ENCODE measurements at places on chromosomes 3 and 15.
A peak's percentile ranks its signal among the peaks of the same experiment; 100 is the strongest.

GRCh38 chr3:127121885-127122284 is 71.0 kb upstream of the PRR23E start:
- DNase-seq, result no peak

DNA sequence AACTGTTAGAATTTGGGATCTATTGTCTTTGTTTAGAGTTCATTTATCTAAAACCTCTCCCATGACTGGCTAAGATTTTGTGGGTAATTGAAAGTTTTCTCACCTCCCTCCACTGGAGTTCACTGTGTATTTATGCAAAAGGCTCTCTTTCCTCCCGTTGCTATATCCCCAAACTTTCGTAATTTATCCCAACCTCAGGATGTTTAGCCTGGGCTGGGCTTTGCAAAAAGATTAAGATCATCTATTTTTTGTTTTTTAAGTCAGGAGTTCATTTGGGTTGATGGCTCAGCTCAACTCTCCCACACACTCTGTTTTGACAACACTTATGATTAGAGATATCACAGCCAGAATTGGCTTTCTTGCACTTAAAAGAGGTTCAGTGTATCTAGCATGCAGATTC is 27.0 kb downstream of the SUCNR1 start:
- no peak for DNase-seq

GRCh38 chr3:185646382-185647133 is 60.5 kb downstream of the SENP2 start:
- no peak for DNase-seq

GRCh38 chr15:78850352-78850751 is 22.3 kb upstream of the MORF4L1 start:
- DNase-seq, result no peak

DNA sequence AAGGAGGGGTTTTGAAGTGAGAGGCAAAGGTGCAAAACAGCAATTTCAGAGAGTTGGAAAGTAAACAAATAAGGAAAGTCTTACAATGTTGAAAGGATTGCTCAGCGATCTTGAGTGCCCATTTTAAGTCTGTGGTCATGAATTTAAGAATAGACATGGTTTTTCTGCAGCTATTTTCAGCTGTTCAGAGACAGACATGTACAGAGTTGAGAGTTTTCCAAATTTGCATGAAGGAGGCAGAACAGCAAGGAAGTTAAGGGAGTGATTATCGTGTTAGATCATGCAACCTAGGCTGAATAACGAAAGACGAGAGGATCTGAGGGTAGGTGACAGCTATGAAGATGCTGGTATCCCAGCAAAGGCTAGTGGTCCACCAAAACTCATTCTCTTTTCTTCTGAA is 37.2 kb downstream of the DET1 start:
- no peak for DNase-seq

DNA sequence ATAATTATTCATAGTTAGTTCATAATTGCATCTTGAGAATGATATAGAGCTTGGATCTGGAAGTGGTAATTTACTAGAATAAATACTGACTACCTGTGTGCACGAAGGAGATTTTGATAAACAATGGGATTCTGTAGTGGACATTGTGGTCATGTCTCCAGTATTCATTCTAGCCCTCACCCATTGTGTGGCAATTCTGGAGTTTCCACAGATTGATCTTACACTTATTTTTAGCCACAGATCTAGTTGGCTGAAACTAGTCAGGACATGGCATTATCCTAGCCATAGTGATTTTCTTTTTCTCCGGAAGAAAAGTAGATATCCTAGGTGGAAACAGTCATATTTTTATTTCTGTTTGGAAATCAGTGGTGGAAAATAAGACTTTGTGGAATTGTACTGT is 833.1 kb downstream of the NAALADL2 start:
- no peak for DNase-seq

DNA sequence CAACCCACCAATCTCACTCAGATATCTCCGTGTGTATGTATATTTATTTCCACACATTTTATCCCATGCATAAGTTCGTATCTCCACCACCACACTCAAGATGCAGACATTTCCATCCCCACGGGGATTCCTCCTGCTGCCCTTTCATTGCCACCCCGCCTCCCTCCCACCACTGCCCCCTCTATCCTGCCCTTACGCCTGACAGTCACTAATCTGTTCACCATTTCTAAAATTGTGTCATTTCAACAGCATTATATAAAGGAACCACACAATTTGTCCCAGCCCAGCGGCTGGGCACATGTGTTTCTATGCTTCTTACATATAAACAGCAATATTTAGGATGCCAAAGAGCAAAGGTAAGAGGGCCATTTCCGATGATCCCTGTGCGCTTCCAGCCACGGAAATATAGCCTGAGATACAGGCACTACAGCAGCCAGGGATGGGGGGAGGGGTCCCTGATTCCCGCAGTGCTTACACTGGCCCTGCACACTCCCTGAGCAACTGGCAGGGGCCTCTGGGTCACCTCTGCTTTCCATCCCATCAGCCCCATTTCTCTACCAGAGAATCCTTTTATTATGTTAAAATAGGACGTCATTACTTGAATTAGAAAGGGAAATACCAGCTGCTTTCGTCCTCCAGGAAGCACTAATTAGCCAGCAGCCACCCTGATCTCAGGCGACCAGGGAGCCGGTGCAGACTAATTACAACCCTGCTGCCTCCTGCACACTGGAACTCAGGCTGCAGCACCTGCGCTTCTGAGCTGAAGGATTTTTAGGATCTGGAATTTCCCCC is 372.0 kb upstream of the ATP10A start:
- peak; percentile 69 for DNase-seq

GRCh38 chr3:151604891-151605290 is 128.8 kb upstream of the AADACL2 start:
- no peak for DNase-seq

DNA sequence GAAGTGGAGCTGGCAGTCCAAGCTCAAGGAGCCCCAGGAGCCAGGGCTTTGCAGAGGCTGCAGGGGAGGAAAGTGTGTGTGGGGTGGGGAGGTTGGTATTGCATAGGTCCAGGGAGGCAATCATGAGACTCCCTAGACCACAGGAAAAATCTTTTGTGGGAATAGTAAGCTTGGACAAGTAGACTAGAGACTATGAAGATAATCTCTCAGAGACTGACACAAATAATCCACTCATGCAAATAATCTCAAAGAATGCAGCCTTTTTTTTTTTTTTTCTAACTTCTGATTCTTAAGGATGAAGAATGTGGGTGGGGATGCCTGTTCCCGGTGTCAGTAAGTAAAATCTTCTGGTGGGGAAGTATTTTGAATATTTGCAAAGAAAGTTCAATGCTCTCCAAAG is 113.7 kb downstream of the GREM1 start:
- DNase-seq, result no peak

DNA sequence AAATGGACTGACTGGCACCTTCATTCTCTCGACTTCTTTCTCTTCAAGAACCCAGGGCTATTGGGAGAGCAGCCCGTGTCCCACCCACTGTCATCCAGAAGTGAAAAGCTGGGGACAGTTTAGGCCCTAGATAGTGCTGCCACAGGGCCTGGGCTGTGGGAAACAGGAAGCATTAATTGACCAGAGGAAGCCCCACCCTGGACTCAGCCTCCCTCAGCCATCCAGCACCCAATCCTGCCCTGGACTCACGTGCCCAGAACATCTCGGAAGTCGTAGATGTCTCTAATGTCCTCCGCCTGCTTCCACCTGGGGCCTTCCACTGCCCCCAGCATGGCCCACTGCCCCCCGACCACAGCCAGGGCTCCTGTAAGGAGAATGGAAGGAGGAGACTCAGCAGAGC is 2.3 kb downstream of the CAMK1 start:
- DNase-seq, result no peak

DNA sequence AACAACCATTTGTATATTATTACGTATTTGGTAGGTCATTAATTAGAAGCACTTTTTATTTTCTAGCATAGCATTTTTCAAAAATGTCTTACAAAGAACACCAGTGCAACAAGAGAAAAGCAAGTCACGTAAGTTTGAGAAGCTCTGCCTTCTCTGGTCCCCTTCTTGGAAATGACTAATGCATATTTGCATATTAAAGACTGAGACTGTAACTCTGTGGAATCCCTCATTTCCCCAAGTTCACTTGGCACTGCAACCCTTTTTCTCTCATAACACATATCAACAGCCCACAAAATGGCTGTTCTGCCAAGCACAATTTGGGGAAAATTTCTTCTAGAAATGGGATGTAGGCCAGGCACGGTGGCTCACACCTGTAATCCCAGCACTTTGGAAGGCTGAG is 176.3 kb downstream of the ERC2 start:
- DNase-seq, result no peak

DNA sequence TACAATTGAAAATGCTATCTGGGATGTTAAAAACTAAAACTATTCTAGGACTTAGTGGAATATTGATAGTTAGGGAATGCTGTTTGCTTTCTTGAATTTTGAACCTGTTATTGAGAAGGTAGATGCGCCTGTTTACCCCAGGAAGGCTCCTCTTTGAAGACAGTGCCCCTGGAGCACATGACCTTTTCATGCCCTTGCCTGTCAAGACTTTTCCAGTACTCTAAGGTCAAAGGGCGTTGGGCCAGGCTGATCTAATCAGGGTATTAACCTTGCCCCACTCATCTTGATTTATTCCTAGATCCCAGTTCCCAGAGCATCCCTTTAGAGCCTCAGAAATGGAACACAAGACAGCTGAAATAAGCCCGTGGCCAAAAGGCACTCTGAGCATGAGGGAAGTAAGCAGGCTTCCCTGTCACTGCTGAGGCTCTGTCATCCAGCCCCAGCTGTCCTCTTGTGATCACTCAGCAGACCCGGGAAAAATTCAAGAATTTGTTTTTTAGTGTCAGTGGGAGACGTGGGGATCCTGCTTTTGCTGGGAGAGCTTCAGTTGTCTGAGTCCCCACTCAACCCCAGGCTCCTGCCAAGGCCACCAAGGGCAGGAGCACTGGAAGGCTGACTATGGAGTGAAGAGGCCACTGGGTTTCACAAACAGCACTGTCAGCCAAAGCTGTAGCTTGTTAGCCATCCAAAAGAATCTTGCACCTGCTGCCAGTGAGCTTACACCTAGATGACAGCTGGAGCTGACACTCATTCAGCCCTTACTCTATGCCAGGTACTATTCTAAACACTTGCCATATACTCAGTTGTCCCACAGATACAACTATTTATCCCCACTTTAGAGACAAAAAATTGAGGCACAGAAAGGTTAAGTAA is 169.0 kb downstream of the PGPEP1L start:
- no peak for DNase-seq

DNA sequence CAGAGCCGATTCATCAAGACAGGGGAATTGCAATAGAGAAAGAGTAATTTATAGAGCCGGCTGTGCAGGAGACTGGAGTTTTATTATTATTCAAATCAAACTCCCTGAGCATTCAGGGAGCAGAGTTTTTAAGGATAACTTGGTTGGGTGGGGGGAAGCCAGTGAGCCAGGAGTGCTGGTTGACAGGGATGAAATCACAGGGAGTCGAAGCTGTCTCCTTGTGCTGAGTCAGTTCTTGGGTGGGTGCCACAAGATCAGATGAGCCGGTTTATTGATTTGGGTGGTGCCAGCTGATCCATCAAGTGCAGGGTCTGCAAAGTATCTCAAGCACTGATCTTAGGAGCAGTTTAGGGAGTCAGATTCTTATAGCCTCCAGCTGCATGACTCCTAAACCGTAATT is 95.4 kb upstream of the CCDC80 start:
- DNase-seq, result no peak

DNA sequence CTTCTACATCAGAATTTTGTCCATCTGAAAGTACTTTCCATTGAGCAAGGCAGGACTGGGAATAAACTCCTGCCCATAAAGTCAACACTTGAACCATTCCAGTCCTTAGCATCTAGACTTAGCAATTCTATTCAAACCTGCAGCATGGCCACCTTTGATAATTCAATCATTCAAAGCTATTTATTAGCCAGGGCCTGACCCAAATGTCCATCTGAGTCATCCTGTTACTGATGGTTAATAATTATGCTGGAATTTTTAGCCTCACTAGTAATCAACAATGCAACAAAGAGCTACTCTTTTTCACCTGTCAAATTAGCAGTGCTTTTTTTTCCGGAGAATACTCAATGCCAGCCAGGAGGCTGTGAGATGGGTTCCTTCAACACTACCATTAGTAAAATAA is 72.7 kb upstream of the SNRK start:
- DNase-seq, result no peak

GRCh38 chr3:189806171-189806951 is 175.2 kb downstream of the TP63 start:
- no peak for DNase-seq

- DNase-seq, result no peak
These were observed 79.4 kb downstream of the RPLP1 start for GRCh38 chr15:69532066-69532465.

- DNase-seq, result peak; percentile 77
These were observed at the start of gene FSTL1 for GRCh38 chr3:120450600-120451271. FSTL1 (minus strand) TSS chr3:120450992; CDS start chr3:120450746, 246 bp downstream.

GRCh38 chr15:41945221-41945620 is 27.1 kb downstream of the EHD4 start:
- DNase-seq, result no peak

GRCh38 chr3:37985637-37986320 is 4.8 kb upstream of the VILL start:
- DNase-seq, result no peak

DNA sequence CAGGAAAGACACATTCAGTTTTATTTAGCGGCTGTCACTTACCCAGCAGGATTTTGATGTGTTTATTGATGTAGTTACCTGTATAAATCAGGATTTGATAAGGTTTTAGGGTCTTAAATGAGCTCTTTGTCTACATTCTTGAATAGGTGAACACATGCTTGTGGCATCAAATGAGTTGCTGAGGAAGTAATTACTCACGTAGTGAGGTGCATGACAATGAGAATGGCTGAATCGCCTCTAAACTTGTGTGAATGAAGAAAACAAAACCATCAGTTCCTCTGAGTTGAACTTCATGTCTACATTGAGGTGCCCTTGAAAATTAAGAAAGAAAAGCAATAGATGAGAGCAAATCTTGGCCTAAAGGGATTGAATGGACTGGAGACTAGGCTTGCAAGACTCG is 245.6 kb upstream of the SATB1 start:
- no peak for DNase-seq

GRCh38 chr3:176328666-176329065 is 868.6 kb downstream of the TBL1XR1 start:
- no peak for DNase-seq

DNA sequence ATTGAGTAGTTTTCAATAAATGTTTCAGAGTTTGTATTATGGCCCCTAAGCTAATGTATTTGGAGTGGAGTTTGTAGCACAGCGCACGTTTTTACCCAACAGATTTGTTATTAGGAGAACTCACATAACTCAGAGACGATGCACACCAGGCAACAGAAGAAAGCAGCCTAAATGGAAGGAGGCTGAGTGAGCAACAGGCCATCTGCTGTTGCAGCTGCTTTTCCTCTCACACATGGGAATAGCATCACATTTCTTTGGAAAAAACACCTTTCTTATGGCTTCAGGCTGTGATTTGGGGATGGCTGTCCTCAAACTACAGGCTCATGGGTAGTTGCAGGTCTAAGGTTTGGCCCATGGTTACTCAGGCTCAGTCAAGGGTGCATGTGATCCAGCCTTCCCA is 469.3 kb upstream of the MCTP2 start:
- peak; percentile 22 for DNase-seq
